Activated T-helper 1 cell treated with Interleukin-2 at 50 U/mL for 16 hours (primary cell): ENCODE measurements at places on chromosomes 4 and X.

DNA sequence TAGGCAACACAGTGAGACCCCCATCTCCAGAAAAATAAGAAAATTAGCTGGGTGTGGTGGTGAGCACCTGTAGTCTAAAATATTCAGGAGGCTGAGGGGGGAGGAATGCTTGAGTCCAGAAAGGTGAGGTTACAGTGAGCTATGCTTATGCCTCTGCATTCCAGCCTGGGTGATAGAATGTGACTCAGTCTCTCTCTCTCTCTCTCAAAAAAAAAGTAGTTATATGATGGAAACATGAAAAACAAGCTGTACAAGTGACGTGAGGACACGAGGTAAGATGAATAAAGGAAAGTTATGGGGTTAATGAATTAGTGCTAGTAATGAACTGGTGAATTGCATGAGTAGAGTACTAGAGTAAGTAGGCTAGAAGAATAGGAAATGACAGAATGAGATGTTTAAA is 21.8 kb upstream of the CAMK2D start:
- DNase-seq = no peak

- no peak for DNase-seq
Measured at GRCh38 chr4:118981171-118981838, 92.7 kb downstream of the SYNPO2 start.

- DNase-seq = no peak
Measured at GRCh38 chrX:6325437-6325836, 96.8 kb upstream of the NLGN4X start.

GRCh38 chr4:7017446-7018048 is 25.6 kb upstream of the TADA2B start:
- no peak for DNase-seq

- no peak for DNase-seq
Measured at GRCh38 chrX:66002824-66003680, 36.8 kb downstream of the VSIG4 start.

DNA sequence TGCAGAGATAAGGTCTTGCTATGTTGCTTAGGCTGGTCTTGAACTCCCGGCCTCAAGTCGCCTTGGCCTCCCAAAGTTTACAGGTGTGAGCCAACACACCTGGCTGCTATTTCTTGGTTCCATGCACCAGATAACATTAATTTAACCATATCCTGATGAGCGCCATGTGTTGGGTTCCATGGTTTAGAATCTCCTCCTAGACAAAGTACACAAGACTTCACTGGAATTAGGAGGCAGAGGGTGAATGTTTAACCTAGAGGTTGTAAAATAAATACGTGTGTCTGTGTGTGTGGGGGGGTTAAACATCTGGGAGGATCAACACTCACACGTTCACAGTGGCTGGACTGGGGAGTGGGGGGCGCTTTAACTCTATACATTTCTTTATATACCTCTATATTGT is 32.4 kb upstream of the SORCS2 start:
- no peak for DNase-seq

- DNase-seq = no peak
Measured at GRCh38 chr4:1356181-1356998, 9.4 kb downstream of the UVSSA start.

DNA sequence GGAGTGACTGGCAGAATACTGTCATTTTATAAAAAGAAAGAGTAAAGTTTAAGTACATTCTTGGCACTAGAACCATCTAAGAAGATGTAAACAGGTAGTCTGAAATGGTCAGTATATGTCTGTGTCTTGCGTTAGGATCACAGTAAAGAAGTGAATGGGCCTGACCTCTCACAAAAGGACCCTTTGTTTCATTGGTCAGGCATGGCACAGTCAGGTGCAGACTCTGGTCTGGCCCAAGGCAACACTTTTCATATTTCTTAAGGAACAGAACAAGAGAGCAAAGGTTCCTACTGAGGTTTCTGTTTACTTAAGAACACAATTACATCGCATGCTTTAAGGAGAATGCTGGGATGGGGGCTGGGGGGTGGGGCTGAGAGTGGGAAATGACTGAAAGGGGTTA is 48.1 kb downstream of the RPGR start:
- DNase-seq = no peak

DNA sequence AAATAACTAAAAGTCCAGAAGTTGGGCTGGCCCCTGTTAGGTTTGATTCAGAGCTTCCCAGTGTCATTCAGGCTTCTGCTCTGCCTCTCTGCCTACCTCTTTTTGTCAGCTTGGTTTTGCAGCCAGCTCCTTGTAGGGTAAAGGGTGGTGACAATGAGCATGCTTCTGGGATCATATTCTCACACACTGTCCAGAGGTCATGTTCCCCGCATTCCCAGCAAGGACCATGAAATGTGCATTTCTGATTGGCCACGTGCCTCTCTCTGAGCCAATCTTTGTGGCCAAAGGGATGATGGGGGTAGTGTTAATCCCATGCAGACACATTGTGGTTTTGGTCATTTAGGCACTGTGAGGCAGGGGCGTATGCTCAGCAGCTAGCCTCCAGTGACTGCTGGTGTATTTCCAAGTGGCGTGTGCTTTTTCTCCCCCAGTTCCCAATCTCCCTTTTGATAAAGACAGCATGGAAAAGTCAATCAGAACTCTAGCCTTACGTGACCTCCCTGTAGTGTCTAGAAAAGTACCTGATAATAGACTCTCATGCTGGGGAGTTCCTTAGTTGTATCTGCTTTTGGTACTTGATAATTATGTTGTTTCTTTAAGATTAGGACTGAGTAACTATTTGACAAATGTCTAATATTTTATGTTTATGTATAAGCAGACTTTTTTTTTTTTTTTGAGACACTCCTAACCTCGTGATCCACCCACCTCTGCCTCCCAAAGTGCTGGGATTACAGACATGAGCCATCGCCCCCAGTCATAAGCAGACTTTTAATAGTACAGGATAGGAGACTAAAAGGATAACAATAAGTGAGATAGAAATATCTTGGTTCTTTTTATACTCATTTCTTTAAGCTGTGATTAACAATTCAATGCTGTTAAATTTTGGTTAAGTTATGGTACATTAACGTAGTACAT is 57.8 kb downstream of the KIAA0232 start:
- DNase-seq = no peak

GRCh38 chr4:149889991-149890390 is 74.3 kb upstream of the IQCM start:
- DNase-seq = no peak

- DNase-seq = no peak
Measured at GRCh38 chr4:168744021-168744420, 247.2 kb downstream of the PALLD start.

DNA sequence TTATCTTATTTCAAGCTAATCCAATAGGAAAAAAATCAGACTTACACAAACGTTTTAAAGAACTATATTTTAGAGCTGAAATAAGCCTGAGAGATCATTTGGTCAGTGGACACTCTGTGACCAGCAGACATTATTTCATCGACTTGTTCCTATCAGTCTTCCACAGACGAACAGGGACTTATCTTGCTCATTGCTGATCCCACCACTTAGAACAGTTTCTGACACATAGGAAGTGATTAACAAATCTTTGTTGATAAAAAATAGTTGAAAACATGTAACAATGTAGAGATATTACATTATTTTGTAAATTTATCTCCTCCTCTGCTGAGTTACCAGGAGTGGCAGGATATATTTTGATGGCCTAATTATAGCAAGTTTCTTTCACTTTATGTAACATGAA is 65.8 kb downstream of the TAPT1 start:
- no peak for DNase-seq

DNA sequence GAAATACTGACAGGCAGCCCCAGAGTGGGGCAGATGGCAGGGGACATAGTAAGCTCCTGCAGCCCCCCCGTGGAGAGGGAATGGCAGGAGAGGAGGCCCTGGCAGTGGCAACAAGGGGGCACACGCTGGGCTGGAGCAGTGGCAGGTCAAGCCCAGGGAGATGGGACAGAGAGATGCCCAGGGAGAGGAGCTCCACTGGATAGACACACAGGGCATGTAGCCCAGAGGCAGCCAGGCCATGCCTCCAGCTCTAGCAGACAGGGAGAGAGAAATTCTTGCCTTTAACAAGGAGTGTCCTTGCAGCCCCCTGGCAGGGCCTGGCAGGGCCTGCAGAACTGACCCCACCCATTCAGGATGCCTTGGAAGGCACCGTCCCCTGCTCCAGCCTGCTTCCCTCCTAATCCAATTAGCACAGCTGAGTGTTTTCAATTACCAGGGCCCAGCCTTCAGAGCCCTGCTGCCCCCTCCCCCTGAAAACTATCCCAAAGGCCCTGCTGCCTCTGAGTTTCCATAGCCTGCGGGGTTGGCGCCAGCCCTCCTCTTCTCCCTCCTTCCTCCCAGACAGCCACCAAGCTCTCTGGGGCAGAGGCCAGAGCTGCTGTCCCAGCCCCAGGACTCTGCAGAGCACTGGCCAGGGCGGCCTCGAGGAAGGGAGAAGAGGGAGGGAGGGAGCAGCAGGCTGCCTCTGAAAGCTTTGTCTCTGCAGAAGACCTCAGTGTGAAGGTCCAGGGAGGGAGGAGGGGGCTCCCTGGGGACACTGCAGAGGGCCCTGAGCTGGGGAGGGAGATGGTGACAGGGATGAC is 12.5 kb downstream of the L1CAM start:
- DNase-seq = no peak

DNA sequence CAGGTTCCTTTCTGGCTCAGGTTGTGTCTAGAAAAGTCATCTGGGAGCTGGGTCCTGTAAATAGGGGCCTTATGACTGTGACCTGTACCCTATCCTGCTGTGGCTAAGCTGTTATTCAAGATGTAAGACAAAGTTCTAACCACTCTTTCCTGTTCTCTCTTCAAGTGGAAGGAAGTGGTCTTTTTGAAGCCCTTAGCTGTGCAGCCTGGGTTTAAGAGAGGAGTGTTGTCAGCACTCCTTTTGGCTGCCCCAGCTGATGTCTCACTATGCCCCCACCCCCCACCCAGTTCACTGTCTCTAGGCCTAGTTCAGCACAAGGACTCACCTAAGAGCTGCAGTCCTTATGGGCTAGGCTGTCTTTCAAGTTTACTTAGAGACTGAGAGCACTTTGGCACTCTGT is 1069.5 kb downstream of the FAM133A start:
- DNase-seq = no peak

- DNase-seq = no peak
Measured at GRCh38 chr4:103244251-103244650, 46.1 kb upstream of the CENPE start.

GRCh38 chr4:17120761-17121160 is 222.3 kb upstream of the LDB2 start:
- DNase-seq = no peak

- no peak for DNase-seq
Measured at GRCh38 chrX:34491126-34491525, 166.0 kb downstream of the TMEM47 start.

DNA sequence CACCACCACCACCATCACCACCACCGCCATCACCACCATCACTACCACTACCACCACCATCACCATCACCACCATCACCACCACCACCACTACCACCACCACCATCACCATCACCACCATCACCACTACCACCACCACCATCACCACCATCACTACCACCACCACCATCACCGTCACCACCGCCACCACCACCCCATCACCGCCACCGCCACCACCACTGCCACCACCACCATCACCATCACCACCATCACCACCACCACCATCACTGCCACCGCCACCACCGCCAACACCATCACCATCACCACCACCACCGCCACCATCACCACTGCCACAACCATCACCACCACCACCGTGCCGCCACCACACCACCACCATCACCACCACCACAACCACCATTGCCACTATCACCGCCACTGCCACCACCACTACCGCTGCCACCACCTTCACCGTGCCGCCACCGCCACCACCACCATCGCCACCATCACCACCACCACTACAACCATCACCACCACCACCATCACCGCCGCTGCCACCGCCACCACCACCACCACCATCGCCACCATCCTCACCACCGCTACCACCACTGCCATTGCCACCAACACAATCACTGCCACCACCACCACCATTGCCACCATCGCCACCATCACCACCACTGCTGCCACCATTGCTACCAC is 1511.3 kb upstream of the AGA start:
- DNase-seq = no peak

DNA sequence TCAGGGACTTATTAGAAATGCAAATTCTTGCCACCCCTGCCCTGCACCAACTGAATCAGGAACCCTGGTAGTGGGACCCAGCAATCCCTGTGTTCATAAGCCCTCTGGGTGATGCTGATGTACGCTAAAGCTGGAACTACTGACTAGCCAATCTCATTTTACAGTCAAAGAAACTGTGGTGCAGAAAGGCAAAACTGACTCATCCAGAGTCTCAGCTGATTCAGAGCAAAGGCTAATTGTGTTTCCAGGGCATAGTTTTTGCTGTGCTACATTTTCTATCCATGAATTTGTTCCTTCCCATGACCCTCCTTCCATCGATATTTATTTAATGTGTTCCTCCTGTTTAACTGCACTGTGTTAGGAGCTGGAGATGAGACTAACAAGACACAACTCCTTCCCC is 207.5 kb downstream of the REPS2 start:
- DNase-seq = no peak

- no peak for DNase-seq
Measured at GRCh38 chr4:189177130-189177529, 763.5 kb upstream of the FRG1 start.

- DNase-seq = no peak
Measured at GRCh38 chr4:8305851-8306471, 36.4 kb downstream of the HTRA3 start.

DNA sequence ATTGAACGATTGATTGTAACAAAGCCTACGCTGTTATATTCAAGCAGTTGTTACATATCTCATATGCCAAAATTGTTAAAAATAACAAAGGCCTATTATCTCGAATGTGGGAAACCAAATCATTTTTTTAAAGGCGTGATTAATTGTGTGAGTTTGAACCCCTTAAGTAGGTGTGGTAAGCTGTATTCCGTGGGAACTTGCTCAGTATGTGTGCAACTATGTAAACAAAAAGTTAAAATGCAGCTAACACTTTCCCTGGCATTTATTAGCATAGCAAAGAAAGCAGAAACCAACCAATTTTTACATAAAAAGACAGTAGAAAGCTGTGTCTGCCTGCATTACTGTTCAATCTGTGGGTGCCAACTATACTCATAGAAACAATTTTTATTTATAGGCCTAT is 166.0 kb upstream of the HAND2 start:
- no peak for DNase-seq

DNA sequence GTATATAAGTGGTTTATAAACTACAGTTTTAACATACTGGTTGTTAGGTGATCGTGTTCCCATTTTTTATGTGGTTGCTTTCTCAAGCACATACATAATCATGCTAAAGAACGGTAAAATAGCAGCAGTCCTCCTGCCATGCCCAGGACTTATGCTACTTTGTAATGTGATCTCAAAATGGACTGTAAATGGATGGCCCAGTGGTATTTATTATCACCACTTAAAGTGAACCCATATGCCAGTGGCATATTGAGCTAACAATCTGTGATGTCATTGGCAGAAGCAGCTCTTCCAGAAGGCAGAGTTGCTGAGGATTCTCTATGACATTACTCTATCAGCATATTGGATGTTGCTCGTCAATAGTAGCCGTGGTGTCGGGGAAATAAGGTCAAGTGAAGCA is 28.6 kb downstream of the ANK2 start:
- DNase-seq = no peak
